ENCODE measurements at places on chromosomes 6 and 20. TPM values are rescaled to one million over a fixed set of nuclear protein-coding genes. Genes with fewer than 3 reads are reported as not detected.

DNA sequence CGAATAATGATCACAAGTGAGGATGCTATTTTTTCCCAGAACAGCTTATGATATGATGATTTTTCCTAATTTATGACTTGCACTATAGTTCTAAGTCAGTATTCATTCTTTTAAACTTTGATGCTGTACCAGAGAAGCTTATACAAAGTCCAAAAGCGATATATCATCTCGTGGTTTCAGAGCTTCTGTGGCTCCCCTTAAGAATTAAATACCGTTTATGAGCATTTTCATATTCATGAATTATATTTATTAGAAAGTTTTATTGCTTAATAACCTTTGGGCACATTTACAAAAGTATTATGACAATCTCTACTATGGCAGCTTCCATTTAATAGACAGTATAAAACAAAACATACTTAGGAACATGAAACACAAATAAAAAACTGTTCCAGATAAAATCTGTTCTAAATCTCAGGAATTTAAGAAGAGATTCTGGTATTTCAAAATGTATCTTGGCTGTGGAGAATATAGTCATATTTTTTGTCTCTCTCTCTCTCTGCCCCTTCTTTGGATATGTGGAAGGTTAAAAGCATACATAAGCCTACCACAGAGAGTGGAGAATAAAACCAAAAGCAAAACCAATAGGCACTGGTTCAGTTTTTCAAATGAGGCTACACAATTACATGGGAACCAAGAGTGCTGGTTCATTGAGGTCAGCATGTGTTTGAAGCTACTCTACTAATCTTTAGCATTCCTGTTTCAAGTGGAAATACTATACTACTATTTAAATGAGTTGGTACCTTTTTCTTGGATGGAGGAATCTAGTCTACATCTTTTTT is 884.5 kb upstream of the GJE1 start:
- DNase-seq, result no peak

The ZC2HC1B gene
- not detected for total RNA-seq

The KHDC1 gene
- 11.4 TPM for total RNA-seq

DNA sequence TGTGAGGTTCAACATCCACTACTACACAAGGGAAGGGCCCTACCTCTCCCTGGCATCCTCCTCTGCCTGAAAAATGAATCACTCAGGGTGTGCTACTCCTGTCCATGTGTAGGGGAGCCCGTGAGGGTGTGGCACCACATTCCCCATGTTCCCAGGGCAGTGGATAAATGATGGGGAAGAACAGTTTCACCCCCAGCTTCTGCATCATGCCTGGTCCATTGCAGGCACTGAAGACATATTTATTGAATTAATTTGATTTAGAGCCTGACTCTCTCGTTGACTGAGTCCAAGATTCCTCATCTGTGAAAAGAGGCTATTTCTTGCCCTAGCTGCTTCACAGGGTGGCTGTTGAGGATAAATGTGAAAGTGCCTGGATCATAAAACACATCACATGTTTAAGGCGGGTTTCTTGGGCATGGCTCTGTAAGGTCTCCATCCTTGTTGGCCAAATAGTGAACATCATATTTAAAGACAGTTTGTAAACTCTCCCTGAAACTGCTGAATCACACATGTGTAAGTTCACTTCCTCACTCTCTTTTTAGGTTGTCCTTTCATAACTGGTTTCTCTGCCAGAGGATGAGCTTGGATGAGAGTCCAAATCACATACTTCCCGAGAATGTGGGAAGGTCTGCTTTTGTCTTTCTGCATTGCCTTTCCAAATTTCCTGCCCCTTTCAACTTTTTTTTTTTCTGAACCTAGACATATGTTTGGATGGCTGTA is 79.7 kb upstream of the FYN start:
- peak; percentile 14 for DNase-seq

The NMBR gene
- total RNA-seq, result not detected

DNA sequence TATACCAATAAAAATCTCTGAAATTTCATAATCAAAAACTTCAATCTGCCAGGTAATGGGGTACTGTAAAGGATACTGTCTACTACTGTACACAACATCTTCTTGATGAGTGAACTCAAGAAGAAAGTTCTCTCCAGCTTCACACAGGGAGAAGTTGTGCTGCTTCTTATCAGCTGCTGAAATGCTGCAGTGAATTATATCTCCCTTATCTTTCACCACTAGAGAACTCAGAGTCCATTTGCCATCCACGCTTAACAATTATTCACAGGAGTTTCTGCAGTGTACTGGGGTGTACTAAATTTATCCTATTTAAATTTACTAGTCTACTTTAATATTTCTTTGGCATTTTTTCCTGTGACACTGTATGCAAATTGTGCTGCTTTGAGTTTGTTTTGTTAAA is 384.8 kb downstream of the TFAP2B start:
- peak; percentile 14 for DNase-seq

GRCh38 chr6:77910826-77911225 is 258.0 kb downstream of the MEI4 start:
- DNase-seq, result no peak

DNA sequence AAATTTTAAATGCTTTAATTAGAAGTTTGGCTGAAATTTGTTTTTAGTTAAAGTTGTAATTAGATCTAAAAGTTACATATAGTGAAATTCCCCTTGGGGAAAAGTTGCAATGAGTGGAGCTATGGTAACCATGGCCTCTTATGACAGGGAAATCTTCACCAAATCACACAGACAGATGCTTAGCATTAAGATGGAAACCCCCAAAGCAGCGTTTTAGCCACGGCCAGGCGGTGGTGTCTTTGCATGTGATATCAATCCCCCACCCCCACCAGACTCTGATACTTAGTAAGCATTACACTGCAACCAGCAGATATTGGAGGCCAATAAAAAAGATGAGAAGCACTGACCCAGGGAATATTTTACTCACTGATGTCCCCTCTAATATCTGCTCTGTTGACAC is 75.7 kb downstream of the REPS1 start:
- no peak for DNase-seq

Data from M059J (cell line).